Head of caudate nucleus (tissue), 42 donors: ENCODE measurements at places on chromosomes 7 and 10.
A peak's percentile ranks its signal among the peaks of the same experiment; 100 is the strongest.

DNA sequence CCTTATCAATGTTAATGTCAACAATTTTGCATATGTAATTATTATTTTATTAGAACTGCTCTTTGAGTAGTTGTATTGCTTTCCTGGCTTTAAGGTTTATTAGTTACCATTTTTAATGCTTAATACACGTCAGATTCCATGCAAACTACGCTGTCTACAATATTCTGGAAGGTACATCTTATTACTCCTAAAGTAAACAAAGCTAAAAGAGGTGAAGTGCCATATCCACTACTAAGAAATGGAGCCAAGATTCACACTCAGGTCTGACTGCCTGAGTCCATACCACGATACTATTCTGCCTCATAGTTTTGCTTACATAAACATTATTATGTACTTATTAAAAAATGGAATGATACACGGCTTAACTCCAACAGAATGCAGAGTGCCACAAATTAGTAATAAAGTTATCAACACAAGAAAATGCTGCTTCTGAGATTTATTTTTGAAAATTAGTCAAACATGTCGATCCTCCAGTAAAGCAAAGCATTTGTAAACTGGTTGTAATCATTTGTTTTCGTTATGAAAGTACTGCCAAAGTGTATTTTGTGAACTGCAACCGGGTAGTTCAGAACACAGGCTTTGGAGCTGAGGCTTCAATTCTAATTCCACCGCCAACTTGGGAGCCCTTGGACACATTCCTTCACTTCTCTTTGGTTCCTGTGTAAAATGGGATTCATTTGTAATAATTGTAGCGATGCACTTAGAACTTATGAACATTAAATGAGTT is 1.1 kb upstream of the DMTF1 start:
- no peak for DNase-seq

GRCh38 chr7:101858437-101859385 is 41.3 kb downstream of the CUX1 start:
- DNase-seq: no peak

DNA sequence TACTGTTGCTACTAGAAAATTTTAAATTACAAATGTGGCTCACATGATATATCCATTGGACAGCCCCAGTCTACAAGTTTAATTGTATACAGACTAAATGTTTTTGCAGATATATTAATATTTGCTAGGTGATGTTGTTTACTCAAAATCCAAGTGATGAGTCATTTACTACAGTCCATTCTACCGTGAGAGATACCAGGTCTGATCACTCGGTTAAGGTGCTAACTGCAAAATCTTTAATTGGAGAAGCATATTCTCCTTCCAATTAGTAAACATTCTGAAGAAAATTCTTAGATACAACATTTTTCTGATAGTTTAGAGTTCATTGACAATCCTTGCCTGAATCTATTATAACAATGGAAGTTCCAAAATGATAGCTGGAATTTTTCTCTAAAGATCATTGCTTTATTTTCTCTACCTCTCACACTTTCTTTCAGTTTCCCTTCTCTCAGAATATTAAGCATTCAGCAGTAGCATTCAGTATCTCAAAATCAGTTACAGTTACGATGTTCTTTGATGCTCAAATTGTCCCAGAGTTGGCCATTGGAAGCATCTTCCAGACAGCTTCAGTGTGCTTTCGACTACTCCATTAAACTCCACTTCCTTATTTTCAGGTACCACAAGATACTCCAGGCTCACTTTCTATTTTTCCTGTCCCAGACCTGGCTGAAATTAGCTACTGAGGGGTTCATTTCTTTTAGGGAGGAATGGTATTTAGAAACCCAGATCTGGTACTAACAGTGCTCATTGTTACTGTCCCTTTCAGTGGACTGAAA is 2.3 kb downstream of the ABCB1 start:
- DNase-seq: no peak

DNA sequence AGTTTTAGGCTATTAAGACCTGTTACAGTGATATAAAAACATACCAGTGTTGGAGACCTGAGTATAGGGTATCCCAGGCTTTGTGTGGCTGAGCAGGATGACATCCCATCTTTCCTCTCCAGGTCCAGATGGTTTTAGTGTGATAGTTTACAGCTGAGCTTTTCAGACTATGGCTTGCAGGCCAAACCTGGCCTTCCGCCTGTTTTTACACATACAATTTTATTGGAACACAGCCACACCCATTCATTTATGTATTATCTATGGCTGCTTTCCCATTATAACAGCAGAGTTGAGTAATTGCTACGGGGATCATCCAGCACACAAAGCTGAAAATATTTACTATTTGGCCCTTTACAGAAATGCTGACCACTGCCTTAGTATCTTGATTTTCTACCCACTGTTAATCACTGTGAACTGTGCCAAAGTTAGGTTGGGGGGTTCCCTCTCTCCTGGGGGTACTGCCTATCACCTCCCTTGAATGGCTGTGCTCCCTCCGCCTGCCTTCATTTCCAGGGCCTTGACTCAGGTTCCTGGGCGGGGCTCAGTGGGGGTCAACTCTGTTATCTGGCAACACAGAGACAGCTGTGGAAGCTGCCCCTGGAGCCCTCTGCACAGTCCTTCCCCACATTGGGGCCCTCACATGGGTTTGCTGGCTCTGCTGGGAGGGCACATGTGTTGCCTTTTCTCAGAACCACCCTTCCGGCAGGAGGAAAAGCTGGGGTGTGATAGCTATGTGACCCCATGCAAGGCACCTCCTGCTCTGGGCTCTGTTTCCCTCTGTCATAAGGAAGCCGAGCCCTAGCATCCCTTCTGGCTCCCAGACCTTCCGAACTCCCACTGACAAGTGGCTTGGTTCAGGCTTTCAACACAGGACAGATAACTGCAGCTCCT is 40.3 kb upstream of the SH2D4B start:
- no peak for DNase-seq

DNA sequence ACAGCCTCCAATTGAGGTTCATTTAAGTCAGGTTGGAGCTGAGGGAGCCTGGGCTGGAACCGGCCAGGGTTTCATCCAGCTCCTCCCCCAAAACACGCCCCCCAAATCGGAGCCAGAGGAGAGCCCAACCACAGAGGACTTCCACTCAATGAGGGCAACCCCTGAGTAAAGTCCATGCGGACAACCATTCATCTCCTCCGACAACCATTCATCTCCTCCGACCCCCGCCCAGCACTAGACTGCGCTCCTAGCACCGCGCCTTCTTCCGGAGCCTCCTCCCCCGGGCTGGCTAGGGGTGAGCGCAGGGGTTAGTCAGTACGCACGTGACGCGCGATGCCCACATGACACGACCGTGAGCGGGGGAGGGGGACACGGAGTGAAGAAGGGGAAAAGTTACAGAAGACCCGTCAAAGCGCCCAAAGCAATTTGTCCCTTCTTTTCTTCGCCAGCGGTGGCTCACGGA is 1.4 kb downstream of the MAGI2 start:
- peak; percentile 91 for DNase-seq
